Activated naive CD4-positive, alpha-beta T cell treated with anti-CD3 and anti-CD28 coated beads, Interleukin-2, amount 50 U/mL, for 16 hours (primary cell): ENCODE measurements at places on chromosomes 5 and 9.

DNA sequence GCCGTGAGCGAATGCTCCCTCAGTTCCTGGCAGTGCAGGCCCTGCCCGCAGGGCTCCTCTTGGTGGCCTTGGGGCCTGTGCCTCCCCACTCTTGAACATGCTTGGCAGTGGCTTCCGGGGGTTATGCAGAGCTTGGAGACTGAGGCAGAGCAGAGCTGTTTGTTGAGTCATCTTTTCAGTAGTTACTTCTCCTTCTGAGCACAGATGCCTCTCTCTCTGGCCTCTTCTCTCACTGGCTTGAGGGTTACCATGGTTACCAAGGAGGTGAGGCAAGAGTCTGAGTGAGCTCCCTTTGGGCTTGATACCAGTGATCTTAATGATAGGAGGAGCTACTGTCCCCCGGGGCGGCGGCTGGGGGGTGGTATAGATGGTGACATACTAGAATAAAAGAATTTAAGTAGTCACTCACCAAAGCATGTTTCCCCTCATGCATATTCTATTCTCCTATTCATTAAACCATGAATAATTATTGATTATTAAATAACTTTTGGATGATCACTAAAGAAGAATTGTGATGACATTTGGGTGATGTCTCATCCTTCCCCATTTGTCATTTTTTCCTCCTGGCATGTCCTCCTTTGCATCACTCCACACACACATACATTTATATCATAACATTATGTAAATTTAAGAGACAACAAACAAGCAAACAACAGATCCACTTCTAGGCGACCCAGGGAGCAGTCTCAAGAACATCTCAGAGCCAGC, 111.1 kb downstream of the ARHGAP26 start:
- DNase-seq: no peak

- DNase-seq: no peak
Observed at GRCh38 chr5:80399526-80400239, 8.2 kb upstream of the ZFYVE16 start.

DNA sequence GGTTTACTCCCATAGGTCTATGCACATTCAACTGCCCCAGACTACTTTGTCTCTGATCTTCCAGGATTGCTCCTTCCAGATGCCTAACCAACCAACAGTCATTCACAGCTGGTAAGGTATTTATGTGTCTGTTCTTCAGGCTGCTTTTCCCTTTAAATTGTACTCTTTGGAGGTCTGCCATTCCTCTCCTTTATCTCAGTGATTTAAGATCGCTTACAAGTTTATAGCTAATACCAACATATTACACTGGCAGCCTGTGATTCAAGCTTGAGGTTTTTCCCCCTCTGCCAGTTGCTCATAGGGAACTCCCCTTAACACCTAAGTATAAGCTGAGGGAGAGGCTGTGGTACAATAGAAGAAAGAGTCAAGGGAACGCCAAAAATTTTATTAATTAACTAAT, 711.7 kb upstream of the EDIL3 start:
- no peak for DNase-seq

- no peak for DNase-seq
Observed at GRCh38 chr5:28743025-28743715, 1704.8 kb upstream of the CDH9 start.

DNA sequence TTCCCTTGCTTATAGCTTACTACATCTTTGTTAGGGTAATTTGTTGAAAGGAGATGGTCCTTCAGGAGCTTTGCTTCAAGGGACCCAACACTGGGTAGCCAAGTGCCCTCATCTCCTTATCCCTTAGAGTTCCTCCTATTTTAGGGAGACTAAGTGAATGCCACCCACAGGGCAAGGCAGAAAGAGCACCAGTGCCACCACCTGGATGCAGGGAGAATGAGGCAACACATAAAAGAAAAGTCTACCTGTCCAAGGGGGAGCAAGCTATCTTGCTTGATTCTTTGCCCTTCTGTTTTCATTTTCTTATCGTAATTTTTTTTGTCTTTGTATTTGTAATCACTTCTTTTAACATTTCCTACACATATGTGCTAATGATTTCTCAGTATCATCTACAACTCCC, 205.5 kb downstream of the NPR3 start:
- DNase-seq: no peak

DNA sequence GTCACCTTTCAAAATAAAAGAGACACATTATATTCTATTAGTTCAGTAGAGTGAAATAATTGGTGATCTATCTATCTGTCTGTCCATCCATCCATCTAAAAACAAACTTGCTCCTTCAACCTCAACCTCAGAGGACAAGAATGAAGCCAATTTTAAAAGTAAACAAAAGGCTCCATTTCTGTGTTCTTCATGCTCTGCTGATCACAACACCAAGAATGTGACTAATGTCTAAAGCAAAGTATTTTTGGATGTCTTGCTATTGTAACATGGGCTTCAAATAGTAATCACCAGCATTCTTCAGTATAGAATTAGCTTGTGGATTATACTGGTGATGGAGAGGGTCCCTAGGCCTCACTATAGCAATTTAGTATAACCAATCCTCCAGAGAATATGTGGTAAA, 1304.4 kb downstream of the MAT2B start:
- DNase-seq: no peak

DNA sequence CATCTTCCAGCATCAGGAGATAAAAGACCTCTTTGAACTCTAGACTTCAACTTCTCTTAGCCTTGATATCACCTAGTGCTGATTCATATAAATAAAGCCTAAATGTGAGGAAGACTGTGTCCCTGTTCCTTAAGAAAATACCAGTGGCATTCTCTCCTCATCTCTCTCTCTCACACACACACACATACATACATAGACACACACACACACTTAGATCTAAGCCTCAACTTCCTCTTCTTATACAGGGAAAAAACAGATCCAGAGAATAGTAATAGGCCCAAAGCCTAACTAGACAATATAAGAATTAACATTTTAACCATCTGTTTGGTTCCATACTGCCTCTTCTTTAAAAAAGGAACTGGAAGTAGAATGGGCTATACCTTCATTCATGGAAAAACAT, 195.3 kb upstream of the NR4A3 start:
- DNase-seq: no peak

- no peak for DNase-seq
Observed at GRCh38 chr5:68330574-68330973, 115.0 kb downstream of the PIK3R1 start.

- no peak for DNase-seq
Observed at GRCh38 chr5:82421119-82421518, 143.0 kb upstream of the RPS23 start.

DNA sequence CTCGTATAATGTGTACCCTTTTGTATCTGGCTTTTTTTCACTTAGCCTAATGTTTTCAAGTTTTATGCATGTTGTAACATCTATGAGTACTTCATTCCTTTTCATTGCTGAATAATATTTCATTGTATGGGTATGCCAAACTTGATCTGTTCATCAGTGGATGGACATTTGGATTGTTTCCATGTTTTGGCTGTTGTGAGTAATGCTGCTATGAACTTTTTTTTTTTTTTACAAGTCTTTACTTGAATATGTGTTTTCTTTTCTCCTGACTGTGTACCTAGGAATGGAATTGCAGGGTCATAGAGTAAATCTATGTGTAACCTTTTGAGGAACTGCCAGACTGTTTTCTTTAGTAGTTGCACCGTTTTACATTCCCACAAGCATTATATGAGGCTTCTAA, 52.4 kb downstream of the MTREX start:
- no peak for DNase-seq

DNA sequence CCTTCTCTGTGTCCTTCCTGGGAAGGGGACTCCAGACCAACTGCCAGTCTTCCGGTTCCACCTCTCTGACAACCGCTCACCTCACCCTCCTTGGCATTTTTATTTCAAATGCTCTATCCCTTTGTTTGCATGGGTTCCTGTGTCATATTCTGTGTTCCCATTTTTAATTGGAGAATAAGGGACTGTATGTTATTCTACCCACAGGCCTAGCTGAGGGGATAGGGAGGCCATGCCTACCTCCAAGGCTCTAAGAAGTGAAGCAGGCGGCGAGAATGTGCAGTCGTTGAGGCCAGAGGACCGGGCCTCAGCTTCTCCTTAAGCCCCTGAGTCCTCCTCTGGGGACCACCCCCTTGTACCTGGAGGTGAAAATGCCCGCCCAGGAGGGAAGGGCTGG, 936 bp upstream of the WDR5 start:
- no peak for DNase-seq

- no peak for DNase-seq
Observed at GRCh38 chr5:66143473-66144073, 527 bp upstream of the SREK1 start.

- DNase-seq: no peak
Observed at GRCh38 chr5:154762700-154763099, 7.5 kb downstream of the LARP1 start.

DNA sequence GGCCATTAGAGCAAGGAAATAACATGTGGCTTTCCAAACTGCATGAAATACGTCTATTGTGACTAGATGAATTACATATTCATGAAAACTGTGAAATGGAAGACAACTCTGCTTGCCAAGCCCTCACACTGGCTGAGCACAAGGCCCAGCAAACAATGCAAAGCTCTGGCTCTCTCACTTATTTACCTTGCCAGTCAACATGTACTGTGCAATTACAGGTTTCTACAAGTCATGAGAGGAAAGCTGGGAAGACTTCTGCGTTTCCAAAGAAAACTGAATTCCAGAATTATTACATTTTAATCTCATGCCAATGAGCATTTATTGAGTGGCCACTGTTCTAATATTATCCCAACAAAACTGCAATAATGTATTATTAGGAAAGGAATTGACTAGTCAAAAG, 12.1 kb upstream of the C5orf63 start:
- no peak for DNase-seq

DNA sequence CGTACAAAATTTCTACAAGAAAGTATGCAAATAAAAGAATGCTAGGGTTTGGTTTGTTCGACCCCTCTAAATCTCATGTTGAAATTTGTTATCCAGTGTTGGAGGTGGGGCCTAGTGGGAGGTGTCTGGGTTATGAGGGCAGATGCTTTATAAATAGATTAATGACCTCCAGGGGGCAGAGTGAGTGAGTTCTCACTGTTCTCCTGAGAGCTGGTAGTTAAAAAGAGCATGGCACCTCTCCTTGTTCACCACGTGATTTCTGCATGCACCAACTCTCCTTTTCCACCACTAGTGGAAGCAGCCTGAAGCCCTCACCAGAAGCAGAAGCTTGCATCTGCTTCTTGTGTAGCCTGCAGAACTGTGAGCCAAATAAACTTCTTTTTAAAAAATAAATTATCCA, 50.4 kb upstream of the FAM170A start:
- no peak for DNase-seq

- DNase-seq: no peak
Observed at GRCh38 chr9:12790001-12790400, 15.2 kb downstream of the LURAP1L start.

GRCh38 chr9:102049586-102050246, 311.3 kb upstream of the GRIN3A start:
- DNase-seq: no peak

- no peak for DNase-seq
Observed at GRCh38 chr5:153926201-153926600, 112.5 kb downstream of the FAM114A2 start.

DNA sequence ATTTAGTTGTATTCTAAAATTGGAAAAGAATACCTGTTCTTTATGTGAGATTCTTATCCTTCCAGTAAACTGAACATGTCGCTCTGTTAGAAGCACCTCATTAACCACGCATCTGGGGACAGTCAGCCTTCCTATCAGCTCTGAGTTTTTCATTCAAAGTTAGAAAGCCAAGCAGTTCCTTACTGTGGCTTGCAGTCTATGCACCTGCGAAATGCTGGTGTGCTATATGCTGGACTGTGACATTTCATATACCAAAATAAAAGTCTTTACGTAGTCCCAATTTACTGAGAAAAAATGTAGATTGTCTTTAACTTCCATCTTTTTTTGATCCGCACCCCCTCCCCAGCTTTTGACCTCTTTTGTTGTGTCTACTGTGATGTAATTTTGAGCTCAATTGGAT, 4.3 kb downstream of the ANP32B start:
- no peak for DNase-seq

GRCh38 chr5:139660923-139661814, 13.0 kb downstream of the CXXC5 start:
- DNase-seq: no peak

DNA sequence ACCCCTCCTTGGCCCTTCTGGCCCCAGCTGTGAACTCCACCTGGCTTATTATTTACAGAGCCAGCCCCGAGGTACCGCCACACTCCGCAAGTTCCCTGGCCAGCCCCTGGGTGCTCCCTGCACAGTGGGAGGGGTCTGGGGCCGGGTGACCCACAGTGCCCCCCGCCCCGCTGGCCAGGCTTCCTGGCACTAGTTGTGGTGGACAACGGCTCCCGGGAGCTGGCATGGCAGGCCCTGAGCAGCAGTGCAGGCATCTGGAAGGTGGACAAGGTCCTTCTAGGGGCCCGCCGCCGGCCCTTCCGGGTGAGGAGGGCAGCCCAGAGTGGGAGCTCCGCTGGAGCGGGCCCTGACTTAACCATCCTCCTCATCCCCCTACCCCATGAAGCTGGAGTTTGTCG, 3.9 kb downstream of the MAMDC4 start:
- DNase-seq: no peak

- no peak for DNase-seq
Observed at GRCh38 chr5:37391591-37391990, 12.5 kb downstream of the WDR70 start.

DNA sequence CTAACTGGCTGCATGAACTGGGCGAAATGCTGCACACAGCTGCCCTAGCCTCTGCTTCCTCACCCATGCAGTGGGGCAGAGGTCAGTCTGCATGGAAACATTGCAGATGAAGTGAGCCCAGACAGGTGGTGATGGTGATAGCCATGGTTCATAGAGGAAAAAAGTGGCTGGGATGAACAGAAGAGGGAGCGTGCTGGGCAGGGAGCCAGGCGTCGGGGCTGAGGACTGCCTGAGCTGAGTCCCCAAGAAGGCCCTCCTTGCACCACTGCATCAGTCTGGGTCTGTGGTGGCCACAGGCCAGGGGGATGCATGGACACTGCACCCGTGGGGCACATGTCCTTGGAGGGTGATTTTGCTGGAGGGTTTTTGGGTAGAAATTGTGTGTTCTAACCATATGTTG, 80.5 kb downstream of the AMBP start:
- no peak for DNase-seq

DNA sequence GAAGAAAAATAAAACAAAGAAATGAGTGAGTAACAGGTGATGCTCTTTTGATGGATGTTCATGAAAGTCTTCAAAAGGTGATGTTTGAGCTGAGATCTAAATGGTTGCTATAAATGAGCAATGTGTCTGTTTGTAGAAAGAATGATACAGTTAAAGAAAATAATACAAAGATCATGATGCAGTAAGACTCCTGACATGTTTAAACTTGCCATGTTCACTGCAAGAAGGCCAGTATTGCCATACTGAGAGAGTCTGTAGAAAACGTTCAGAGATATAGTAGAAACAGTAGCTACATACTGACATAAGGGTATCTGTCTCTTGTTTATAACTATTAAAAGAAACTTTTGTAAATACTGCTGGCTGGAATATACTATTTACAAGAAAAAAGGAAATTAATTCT, 1609.2 kb upstream of the ACO1 start:
- DNase-seq: no peak
